ENCODE measurements at places on chromosomes 1 and 21.

- no peak for DNase-seq
Measured at GRCh38 chr1:102107441-102107840, 110.7 kb upstream of the OLFM3 start.

- DNase-seq: no peak
Measured at GRCh38 chr1:165861911-165862310, 34.5 kb downstream of the UCK2 start.

- no peak for DNase-seq
Measured at GRCh38 chr1:193619911-193620310, 433.5 kb upstream of the B3GALT2 start.

DNA sequence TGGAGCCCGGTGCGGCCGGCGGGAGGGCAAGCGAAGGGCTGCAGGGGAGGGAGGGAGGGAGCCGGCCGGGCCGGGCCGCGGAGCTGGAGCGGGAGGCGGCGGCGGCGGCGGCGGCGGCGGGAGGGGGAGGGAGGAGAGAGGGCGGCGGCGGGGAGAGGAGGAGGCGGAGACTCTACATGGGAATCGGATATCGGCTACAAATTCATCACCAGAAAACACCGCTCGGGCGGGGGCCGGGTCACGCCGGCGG is at the start of gene AKT3:
AKT3 (minus strand) TSS at position 42 of the 250 bp plus-strand sequence. CDS start 7,073 bp downstream, outside the sequence.
- DNase-seq: peak; percentile 80

GRCh38 chr1:39230261-39231190 is 26.0 kb downstream of the MACF1 start:
- no peak for DNase-seq

GRCh38 chr1:67053535-67053784 is 488 bp downstream of the SLC35D1 start:
- no peak for DNase-seq

GRCh38 chr1:92399076-92399475 is 87.6 kb downstream of the GFI1 start:
- DNase-seq: no peak
